ENCODE measurements at places on chromosomes 5 and 9.

DNA sequence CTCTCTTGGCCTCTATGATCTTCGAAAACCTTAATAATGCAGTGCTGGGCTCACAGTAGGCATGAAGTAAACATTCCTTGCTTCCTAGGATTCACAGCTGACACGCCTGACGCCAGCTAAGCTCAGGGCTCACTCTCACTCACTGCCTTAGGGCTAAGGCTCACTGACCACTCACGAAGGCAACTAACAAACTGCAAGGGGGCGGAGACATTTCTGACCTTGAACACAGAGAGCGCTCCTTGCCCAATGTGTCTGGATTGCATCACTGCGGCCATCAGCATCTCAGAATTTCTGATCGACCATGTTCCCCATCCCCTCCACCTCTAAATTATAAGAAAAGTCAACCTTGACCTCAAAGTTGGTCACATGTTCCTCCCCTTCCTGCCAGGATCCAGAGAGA, 372.6 kb downstream of the EBF1 start:
- no peaks in the 10 kb centered on the region for H3K36me3 ChIP-seq
- no peak overlapping the region for H3K4me3 ChIP-seq
- no peak for DNase-seq

- H3K27ac ChIP-seq, result no peak overlapping the region
- H3K36me3 ChIP-seq, result no peaks in the 10 kb centered on the region
- no peak overlapping the region for H3K4me3 ChIP-seq
- H3K4me1 ChIP-seq, result peaks cover 6% of the 10 kb centered on the region
Measured at GRCh38 chr5:178058321-178059012, 54.9 kb upstream of the N4BP3 start.

GRCh38 chr5:143693651-143694252, 118.2 kb upstream of the HMHB1 start:
- DNase-seq, result peak; percentile 22
- no peaks in the 10 kb centered on the region for H3K36me3 ChIP-seq
- no peak overlapping the region for H3K27ac ChIP-seq
- no peak overlapping the region for H3K4me3 ChIP-seq
- peaks cover 24% of the 10 kb centered on the region for H3K4me1 ChIP-seq

GRCh38 chr5:126219616-126220015, 203.6 kb upstream of the GRAMD2B start:
- no peaks in the 10 kb centered on the region for H3K36me3 ChIP-seq
- no peaks in the 10 kb centered on the region for H3K27me3 ChIP-seq
- DNase-seq, result no peak
- no peak overlapping the region for H3K27ac ChIP-seq

DNA sequence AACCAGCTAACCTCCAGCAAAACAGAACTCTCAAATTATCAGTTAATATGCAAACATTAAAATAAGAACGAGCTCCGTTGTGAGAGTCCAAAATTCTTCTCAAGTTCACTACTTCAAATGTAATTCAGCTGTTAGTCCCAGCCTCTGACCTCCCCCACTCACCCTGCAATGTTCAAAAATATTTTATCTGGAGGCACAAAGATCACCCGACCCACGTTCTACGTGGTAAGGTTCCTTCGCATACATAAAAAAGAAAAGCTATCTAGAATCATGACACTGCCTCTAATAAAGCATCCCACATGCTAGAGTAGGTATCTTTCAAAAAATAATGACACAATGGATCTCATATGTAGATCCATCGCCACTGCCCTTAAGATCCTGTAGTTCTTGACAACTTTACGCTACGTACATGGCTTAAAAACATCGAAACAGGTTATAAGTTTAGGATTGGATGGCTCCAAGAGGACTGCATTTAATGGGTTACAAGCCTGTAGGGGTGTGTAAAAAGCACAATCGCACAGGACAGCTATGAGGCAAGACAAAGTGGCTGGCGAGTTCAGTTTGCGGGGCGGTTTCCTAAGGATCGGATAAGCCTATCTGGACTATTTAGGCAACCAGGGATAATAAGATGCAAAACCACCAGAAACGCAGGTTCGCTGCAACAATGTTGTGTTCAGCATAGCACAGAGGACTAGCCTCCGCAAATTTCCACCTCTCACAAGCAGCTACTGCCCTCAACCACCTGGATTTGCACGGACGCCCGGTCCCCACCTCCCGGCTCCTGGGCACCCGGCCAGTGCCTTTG, 969 bp downstream of the CLK4 start:
- H3K4me3 ChIP-seq, result peak overlapping the region; percentile 92
- peaks cover 29% of the 10 kb centered on the region for H3K4me1 ChIP-seq
- peak overlapping the region; percentile 99 for H3K27ac ChIP-seq
- peaks cover 3% of the 10 kb centered on the region for H3K27me3 ChIP-seq

GRCh38 chr5:163504079-163504931, 1.1 kb upstream of the MAT2B start:
- H3K4me1 ChIP-seq, result peaks cover 31% of the 10 kb centered on the region
- DNase-seq, result peak; percentile 53
- H3K27me3 ChIP-seq, result no peaks in the 10 kb centered on the region
- peaks cover 21% of the 10 kb centered on the region for H3K36me3 ChIP-seq
- H3K27ac ChIP-seq, result peak overlapping the region; percentile 97
- peak overlapping the region; percentile 96 for H3K4me3 ChIP-seq

DNA sequence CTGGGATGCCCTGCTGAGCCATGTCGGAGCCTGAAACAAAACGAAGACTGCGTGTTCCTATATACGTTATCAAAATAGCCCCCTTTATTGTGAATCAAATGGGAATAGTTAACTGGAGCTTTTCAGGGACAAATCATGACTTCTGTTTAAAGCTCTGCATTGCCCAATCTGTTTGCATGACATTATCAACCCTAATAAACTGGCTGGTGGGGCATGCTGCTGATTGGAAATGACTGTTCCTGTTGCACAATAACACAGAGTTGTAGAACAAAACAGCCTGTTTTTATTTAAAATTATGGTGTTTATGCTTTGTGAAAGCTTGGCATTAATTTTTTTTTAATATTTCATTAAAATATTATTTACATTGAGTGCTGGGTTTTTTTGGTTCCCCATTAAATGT, 215.5 kb downstream of the TMEM167A start:
- peaks cover 7% of the 10 kb centered on the region for H3K27me3 ChIP-seq
- no peak overlapping the region for H3K4me3 ChIP-seq
- H3K36me3 ChIP-seq, result no peaks in the 10 kb centered on the region
- H3K4me1 ChIP-seq, result no peaks in the 10 kb centered on the region
- no peak overlapping the region for H3K27ac ChIP-seq

DNA sequence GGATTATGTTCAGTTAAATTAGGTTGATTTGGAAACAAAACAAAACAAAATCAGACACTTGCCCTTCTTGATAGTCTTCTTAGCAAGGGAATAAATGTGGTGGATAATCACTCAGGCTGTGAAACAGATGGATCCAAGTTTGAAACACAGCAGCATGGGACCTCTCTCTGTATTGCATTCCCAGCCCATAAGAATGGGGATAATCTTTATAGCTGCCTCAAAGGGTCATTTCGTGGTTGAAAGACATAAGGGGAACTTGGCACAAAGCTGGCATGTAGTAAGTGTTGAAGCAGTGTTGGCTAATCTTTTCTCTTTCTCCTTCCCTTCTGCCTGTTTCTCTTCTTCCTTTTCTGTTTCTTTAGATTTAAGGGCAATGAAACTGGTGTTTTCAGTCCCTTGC, 333.9 kb upstream of the TLE4 start:
- no peaks in the 10 kb centered on the region for H3K4me1 ChIP-seq
- DNase-seq, result no peak
- H3K27me3 ChIP-seq, result no peaks in the 10 kb centered on the region
- no peak overlapping the region for H3K4me3 ChIP-seq
- no peak overlapping the region for H3K27ac ChIP-seq

GRCh38 chr5:105054406-105054805, 1491.8 kb upstream of the NUDT12 start:
- no peaks in the 10 kb centered on the region for H3K4me1 ChIP-seq
- no peak overlapping the region for H3K4me3 ChIP-seq
- H3K27ac ChIP-seq, result no peak overlapping the region

DNA sequence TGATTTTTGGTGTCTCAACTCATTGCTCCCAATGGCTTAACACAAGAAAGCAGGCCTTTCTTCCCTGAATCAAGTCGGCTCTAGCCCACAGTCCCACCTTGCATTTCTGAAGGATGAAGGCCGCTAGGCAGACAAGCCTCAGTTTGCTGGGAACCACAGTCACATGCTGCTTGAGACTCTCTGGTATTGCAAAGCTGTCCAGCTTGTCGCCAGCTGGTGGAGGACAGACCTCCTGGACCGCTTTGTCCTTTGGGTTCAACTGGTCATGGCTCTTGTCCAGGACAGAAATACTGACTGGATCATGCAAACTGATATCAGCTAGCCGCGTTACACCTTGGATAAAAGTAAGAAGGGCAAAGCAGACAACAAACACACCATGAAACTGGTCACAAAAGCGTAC, 23.1 kb downstream of the DDX31 start:
- no peaks in the 10 kb centered on the region for H3K4me1 ChIP-seq
- no peak overlapping the region for H3K27ac ChIP-seq
- DNase-seq, result no peak
- H3K27me3 ChIP-seq, result no peaks in the 10 kb centered on the region
- H3K36me3 ChIP-seq, result peaks cover 31% of the 10 kb centered on the region

GRCh38 chr5:147397616-147398015, 112.3 kb downstream of the DPYSL3 start:
- H3K4me1 ChIP-seq, result no peaks in the 10 kb centered on the region
- DNase-seq, result no peak
- no peaks in the 10 kb centered on the region for H3K36me3 ChIP-seq

GRCh38 chr5:25544652-25545249, 900.0 kb upstream of the CDH10 start:
- no peaks in the 10 kb centered on the region for H3K27me3 ChIP-seq
- no peak for DNase-seq
- H3K27ac ChIP-seq, result no peak overlapping the region
- no peaks in the 10 kb centered on the region for H3K36me3 ChIP-seq
- no peaks in the 10 kb centered on the region for H3K4me1 ChIP-seq
- no peak overlapping the region for H3K4me3 ChIP-seq

- DNase-seq, result no peak
- H3K27ac ChIP-seq, result no peak overlapping the region
- no peak overlapping the region for H3K4me3 ChIP-seq
Measured at GRCh38 chr5:178454303-178454702, 135.9 kb downstream of the COL23A1 start.

- H3K36me3 ChIP-seq, result no peaks in the 10 kb centered on the region
- H3K4me1 ChIP-seq, result no peaks in the 10 kb centered on the region
- DNase-seq, result no peak
- H3K4me3 ChIP-seq, result no peak overlapping the region
- no peaks in the 10 kb centered on the region for H3K27me3 ChIP-seq
Measured at GRCh38 chr5:6175172-6175854, 203.0 kb downstream of the MED10 start.

DNA sequence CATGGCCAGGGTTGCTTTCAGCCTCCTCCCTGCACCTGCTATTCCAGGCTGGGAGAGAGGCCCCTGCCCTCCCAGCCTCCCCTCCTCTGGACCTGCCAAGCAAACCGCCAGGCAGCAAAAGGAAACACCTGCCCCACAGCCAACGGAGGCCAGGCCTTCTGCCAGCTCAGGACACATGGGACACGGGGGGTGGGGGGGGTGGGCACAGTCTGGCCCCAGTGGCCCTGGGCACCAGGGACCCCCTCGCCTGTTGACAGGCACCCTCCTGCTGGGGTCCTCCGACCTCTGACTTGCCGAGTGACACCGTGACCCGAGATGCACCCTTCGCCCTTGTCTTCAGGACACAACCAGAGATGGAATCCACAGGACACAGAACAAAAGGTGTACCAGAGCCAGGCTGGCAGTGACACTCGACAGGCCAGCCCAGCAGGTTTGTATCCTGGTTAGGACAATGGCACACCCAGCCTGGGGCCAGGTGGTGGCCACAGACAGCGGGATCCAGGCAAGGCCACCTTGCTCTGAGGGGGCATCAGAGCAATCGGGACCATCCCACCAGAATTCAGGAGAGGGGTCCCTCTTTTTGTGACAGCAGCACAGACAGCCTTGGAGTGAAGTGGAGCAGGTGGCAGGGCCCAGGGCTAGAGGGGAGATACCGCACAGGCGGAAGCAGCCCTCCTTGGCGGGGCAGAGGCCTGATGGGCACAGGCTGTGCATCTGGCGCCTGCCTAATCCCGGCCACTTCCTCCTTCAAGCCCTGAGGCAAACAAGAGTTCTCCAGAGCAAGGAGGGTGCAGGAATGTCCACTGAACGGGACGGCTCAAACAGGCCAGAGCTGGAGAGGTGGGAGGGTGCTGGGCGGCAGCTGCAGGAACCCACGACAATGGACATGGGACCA, 1.3 kb upstream of the TMEM210 start:
- H3K4me3 ChIP-seq, result no peak overlapping the region
- H3K27me3 ChIP-seq, result peaks cover 30% of the 10 kb centered on the region
- H3K27ac ChIP-seq, result no peak overlapping the region
- no peak for DNase-seq
- H3K36me3 ChIP-seq, result peaks cover 5% of the 10 kb centered on the region

DNA sequence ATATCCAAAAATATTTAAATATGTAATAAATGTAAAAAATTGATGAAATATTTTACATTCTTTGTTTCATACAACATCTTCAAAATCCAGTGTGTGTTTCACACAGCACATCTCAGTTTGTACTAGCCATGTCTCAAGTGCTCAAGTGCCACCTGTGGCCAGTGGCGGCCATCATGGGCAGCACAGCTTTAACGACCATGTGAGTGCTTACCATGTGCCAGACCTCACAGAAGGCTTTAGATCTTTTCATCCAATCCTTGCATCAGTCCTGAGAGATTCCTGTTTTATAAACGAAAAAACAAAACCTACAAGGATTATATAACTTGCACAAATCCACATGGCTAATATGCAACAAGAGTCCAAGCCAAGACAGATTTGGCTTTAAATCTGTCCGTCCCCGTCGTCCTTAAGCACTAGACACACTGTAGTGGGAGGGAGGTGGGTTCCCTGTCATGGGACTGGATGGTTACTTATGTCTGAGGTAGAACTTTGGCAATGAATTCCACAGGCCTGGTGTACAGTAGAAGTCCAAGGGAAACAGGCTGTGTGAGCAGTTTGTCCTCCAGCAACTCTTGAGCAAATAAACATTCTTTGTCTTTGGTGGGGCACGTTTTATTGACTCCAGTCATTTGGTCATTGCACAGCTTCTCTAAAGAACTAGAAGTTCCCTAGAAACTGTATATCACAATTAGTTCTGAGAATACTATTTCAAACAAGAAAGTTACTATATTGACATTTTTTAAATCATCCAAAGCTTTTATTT, 25.0 kb upstream of the F2R start:
- no peak overlapping the region for H3K27ac ChIP-seq
- H3K4me1 ChIP-seq, result peaks cover 4% of the 10 kb centered on the region
- peaks cover 52% of the 10 kb centered on the region for H3K36me3 ChIP-seq
- H3K27me3 ChIP-seq, result no peaks in the 10 kb centered on the region
- H3K4me3 ChIP-seq, result no peak overlapping the region

- no peak for DNase-seq
- H3K36me3 ChIP-seq, result no peaks in the 10 kb centered on the region
- no peak overlapping the region for H3K4me3 ChIP-seq
Measured at GRCh38 chr5:98069876-98070512, 703.5 kb upstream of the RGMB start.

- no peak overlapping the region for H3K27ac ChIP-seq
- no peaks in the 10 kb centered on the region for H3K4me1 ChIP-seq
- no peak overlapping the region for H3K4me3 ChIP-seq
- H3K36me3 ChIP-seq, result no peaks in the 10 kb centered on the region
- DNase-seq, result no peak
- no peaks in the 10 kb centered on the region for H3K27me3 ChIP-seq
Measured at GRCh38 chr5:155307229-155307628, 293.7 kb downstream of the KIF4B start.
